ENCODE measurements at places on chromosomes 1 and 21. TPM values are rescaled to one million over a fixed set of nuclear protein-coding genes. Genes with fewer than 3 reads are reported as not detected.

The C1orf185 gene
- not detected for total RNA-seq

The PRDX6 gene
- 441 TPM for total RNA-seq

The YOD1 gene
- 17.7 TPM for total RNA-seq

The COL9A2 gene
- total RNA-seq, result 3.7 TPM

The ANKRD35 gene
- 1.1 TPM for total RNA-seq

The IPO13 gene
- total RNA-seq, result 7.2 TPM

The A3GALT2 gene
- not detected for total RNA-seq

The HES3 gene
- 22.2 TPM for total RNA-seq

The GREM2 gene
- not detected for total RNA-seq

The SYT14 gene
- total RNA-seq, result 8.9 TPM

The TINAGL1 gene
- not detected for total RNA-seq

The AURKAIP1 gene
- total RNA-seq, result 26.4 TPM

The NPHS2 gene
- total RNA-seq, result not detected

The ATP1A2 gene
- total RNA-seq, result 154 TPM

The FCN3 gene
- total RNA-seq, result not detected

The NOTCH2NLA gene
- total RNA-seq, result 18.5 TPM

The WDR47 gene
- total RNA-seq, result 8.2 TPM

The CFHR5 gene
- total RNA-seq, result not detected

GRCh38 chr1:229342656-229343569, at the start of gene CCSAP:
Gene CCSAP, minus strand, starts transcription at chr1:229343047. Its CDS starts 582 bp downstream, at chr1:229342465.
- peak; percentile 74 for DNase-seq

DNA sequence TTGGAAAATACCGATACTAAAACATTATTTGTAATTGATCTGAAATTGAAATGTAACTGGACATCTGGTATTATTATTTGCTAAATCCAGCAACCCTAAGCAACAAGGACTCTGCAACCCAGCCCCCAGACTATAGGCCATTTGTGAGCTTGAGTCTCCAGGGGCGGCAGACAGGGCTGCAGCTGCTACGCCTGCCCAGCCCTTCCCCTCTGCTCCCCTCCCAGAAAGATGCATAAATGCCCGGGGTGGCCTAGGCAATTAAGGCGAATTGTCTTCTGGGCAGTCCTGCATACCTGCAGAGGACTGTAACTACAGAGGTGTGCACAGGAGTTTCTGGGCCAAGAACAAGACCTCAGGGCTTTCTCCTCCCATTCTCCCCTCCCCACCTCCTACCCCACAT, 41.2 kb upstream of the LBR start:
- no peak for DNase-seq

DNA sequence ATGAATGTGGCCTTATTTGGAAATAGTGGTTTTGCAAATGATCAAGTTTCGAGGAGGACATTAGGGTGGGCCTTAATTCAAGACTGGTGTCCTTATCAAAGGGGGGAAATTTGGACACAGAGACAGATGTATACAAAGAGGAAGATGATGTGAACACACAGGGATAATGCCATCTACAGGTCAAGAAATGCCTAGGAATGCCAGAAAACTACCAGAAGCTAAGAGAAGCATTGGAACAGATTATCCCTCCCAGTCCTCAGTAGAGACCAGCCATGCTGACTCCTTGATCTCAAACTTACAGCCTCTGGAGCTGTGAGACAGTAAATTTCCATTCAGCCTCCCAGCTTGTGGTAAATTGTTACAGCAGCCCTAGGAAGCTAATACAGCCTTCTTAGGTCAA, 151.4 kb downstream of the PTGER3 start:
- DNase-seq, result peak; percentile 9

- no peak for DNase-seq
Observed at GRCh38 chr21:29798840-29799239, 141.0 kb downstream of the GRIK1 start.

DNA sequence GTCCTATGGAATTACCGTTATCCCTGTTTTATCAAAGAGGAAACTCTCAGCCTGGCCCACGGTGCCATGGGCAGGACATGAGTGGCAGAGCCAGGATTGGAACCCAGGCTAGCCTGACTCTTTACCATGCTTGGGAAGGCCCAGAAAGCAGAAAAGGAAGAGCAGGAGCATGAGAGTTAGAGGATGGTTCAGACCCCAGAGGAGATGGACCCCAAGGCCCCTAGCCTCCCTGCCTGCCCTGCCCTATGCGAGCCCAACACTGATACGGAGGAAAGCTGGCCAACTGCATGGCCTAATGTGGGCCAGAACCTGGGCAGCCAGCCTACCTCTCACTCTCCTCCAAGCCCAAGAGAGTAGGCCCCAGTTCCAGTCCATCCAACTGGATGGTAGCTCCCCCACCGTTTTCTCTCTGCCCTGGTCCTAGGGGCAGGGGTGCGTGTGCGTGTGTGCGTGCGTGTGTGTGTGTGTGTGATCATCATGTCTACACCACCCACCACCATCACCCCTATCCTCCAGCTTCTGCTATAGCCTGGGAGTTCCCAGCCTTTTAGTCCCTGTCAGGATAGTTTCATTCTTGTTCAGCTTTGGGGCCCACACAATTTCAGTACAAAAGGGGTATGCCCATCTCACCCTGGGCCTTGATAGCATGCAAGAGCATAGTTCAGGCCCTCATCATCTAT, 15.4 kb upstream of the MEX3A start:
- no peak for DNase-seq

DNA sequence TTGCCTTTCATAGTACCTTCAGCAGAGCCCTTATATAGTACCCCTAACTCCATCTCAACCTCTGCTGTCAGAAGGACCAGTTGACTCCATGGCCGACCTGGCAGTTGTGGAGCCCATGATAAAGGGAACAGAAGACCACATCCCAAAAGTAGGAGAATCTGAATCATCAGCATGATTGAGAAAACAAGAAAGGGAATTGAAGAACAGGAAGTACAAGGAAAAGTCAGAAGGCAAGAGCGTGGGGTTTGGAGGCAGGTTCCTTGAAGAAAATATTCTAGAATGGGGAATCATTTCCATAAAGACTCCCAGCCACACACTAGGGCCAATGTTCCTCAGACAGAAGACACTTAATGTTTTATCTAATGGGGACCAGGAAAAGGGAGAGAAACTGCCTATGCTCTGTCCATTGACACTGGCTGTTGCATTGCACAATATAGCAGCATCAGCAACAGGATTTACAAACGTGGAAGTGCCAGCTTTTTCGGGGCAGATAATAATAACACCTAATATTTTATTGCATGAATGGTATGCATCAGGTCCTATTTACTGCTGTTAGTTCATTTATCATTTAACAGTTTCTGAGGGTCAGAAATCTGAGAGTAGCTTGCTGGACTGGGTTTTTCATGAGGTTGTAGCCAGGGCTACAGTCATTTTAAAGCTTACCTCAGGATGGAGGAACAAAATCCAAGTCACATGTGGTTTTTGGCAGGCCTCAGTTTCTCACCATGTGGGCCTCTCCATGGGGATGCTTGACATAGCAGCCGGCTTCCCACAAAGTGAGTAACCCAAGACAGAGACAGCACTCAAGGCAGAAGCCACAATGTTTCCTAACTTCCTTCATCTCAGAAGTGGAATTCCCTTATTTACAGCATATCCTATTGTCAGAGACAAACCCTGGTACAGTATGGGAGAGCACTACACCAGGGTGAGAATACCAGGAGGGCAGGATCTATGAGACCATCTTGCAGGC, 483.4 kb downstream of the PLPP3 start:
- DNase-seq, result no peak

- no peak for DNase-seq
Observed at GRCh38 chr1:54556110-54556509, 8.1 kb downstream of the ACOT11 start.

- DNase-seq, result peak; percentile 84
Observed at GRCh38 chr1:159916242-159917051, 8.9 kb downstream of the TAGLN2 start.

- no peak for DNase-seq
Observed at GRCh38 chr1:17204546-17205440, at the start of gene PADI1. Gene PADI1, plus strand, starts transcription at chr1:17205128. Its CDS starts 90 bp downstream, at chr1:17205218.

DNA sequence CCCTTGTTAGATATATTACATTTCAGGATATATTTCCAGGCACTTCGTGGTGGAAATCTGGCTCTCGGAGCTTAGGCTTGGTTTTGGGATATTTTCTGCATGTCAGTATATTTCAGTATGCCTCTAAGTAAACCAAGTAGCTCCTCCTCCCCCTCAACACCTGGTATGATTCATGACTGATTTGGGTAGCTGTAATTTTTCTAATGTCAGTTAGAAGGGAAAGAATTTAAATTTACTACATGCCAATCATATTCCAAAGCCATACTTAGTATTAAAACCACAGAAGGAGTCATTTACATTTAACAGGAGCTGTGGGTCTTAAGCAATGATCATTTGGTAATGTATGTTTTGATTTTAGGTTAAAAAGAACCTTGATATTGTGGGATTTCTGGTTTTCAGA, 40.6 kb downstream of the ST6GALNAC3 start:
- no peak for DNase-seq

GRCh38 chr1:107277022-107277421, 136.2 kb downstream of the NTNG1 start:
- DNase-seq, result peak; percentile 74

DNA sequence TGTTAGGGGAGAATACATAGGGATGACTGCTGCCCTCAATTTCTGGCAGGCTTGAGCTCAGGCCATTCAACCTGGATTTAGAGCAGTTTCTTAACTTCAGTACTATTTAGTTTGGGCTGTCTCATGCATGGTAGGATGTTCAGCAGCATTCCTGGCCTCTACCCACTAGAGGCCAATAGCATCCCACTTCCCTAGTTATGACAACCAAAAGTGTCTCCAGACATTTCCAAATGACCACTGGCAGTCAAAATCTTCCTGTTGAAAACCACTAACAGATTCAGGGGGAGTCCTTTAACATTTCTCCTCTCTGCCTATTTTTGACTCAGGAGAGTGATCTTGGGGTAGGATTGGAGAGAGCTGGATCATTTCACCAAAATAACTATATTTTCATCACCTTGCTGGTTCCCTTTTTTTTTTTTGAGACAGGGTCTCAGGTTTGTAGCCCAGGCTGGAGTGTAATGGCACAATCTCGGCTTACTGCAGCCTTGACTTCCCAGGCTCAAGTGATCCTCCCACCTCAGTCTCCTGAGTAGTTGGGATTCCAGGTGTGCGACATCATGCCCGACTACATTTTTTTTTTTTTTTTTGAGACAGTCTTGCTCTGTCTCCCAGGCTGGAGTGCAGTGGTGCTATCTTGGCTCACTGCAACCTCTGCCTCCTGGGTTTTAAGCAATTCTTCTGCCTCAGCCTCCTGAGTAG, 8.7 kb downstream of the GNAT2 start:
- no peak for DNase-seq

DNA sequence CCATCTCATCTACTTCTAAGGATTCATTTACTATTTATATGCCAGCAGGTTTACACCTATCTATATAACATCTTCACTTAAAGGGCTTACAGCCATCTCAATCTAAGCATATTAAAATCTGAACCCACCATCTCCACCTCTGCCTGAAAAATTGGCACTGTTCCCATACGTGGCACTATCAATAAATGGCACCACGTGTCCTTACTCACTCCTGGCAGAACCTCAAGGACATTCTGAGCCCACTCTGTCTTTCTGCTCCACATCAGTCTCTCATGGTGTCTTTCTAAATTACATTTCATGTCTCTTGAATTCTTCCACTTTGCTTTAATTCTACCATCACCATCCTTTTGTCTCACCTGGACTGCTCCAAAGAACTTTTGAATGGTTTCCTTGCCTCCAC, 72.2 kb upstream of the HOOK1 start:
- no peak for DNase-seq

GRCh38 chr1:69985376-69985775, 220.0 kb downstream of the LRRC40 start:
- no peak for DNase-seq

DNA sequence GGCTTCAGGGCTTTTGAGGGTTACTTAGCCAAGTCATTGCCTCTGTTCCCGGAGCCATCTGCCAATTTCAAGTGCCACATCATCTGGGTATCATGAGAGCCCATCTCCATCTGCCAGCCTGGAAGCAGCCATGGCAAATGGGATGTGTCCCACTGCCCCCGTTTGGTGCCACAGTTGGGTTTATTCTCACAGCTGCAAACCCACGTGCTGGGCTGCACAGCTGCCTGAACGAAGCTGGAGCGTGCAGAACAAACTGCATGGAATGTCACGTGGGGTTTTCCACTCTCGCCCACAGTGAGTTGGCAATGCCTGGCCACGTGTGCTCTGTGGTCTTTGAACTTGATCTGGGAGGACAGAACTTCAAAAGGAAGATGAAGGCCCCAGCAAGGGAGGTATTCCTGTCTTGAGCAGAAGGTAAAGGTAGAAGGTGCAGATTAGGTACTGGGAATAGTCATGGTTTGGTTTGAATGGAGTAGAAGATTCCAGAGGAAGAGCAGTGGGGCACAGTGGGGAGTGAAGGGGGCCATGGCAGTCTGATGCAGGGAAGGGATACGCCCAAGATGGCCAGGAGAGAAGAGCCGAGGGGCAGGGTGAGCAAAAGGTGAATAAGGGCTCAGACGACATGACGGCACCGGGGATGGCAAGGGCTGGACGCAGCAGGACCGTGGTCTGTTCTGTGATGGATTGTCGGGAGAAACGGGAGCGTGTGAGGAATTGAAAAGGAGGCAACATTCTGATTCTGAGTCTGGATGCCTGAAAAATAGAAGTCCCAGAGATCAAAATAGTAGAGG, 222.0 kb downstream of the KAZN start:
- no peak for DNase-seq

DNA sequence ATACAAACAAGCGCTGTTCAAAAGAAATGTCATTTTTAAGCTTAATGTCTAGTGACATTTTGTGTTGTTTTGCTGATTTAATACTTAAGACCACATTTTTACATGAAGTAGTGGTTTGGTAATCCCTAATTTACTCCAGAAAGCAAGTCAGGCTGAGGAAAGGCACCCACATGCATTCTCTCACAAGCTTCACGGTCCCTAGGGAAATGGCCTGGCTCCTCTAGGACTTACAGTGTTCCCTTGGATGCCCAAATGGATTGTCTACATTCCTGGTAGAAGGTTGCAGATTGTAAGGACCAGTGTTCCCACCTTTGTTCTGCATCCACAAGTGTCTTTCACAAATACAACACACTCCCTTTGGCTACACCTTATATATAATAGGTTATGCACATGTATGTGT, 9.5 kb downstream of the GPSM2 start:
- DNase-seq, result no peak

- DNase-seq, result no peak
Observed at GRCh38 chr1:24683713-24684162, 40.6 kb downstream of the SRRM1 start.

GRCh38 chr21:45706299-45706698, 62.8 kb downstream of the PCBP3 start:
- no peak for DNase-seq

DNA sequence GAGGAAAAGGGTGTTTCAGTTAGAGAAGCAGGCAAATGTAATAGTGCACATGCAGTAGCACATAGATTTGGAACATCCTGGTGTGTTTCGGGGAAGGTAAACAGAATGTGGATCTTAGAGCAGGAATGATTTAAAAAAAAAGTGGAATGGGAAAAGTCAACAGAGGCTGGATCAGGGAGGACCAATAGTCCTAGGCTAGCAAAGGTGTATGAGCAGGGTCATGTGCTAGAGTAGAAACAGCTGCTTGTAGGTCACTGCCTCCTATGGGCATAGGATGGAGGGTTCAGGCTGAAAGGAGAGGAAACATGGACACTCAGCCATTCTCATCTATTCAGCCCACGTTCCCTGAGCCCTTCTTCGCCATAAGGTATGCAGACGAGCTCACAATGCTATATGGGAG, 3.7 kb upstream of the KPNA6 start:
- DNase-seq, result no peak
